ENCODE measurements at places on chromosomes 16 and 17.

DNA sequence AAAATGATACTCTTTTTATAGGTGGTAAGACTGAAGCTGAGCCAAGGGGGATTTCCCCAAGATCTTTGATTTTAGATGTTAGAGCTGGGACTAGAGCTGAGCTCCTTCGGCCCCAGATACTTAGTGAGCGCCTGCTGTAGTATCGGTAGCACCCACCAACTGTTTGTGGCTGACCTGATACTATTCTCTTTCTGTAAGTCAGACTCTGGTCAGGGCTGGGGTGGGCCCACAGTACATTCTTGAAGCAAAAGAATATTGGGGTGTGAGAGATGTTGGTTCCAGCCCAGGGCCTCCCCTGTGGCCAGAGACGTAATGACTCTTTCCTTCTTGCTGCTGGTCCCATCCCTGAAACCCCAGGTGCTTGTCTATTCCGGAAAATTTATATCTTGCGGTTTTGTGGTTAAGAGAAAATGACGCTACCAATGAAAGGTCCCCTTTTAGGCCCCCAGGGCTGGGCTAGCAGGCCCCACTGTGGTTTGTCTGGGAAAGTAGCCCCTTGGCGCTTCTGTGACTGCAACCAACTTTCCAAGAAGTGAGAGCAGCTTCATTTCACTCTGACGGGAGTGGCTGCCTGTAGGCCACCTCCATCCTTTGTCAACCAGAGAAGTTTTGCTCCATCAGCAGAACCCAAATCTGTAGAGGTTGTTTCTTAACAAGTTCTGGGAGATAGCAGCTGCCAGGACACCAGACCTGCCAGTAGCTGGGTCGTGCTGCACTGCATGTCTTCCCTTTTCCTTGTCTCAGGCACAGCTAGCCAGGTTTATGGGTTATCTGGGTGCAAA lies 86.4 kb upstream of the LGALS9 start:
- DNase-seq: no peak

DNA sequence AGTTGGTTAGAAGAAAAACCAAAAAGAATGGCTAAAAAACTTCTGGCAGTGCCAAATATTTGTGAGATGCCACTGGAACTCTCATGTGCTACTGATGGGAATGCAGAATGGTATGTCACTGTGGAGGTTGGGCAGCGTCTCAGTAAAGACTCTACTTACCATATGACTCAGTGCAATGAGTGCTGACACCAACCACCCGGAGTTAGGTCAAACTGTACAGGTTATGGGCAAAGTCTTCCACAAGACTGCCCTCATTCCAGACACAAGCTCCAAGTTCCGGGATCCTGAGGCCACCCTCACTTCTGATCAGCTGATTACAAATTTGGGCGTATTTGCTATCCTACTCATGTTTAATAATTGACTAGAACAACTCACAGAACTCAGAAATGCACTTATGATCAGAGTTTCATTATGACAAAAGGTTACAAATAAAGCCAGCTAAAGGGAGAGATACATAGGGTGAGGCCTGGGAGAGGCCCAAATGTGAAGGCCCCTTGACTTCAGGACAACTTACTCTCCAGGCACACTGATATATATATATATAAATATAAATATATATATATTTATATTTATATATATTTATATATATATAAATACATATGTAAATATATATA lies 114.9 kb downstream of the TRIM37 start:
- peak; percentile 65 for DNase-seq

GRCh38 chr17:32732900-32733299 lies 144.0 kb downstream of the MYO1D start:
- no peak for DNase-seq

- DNase-seq: no peak
These were observed 671.1 kb downstream of the WWOX start for GRCh38 chr16:78770353-78771091.

DNA sequence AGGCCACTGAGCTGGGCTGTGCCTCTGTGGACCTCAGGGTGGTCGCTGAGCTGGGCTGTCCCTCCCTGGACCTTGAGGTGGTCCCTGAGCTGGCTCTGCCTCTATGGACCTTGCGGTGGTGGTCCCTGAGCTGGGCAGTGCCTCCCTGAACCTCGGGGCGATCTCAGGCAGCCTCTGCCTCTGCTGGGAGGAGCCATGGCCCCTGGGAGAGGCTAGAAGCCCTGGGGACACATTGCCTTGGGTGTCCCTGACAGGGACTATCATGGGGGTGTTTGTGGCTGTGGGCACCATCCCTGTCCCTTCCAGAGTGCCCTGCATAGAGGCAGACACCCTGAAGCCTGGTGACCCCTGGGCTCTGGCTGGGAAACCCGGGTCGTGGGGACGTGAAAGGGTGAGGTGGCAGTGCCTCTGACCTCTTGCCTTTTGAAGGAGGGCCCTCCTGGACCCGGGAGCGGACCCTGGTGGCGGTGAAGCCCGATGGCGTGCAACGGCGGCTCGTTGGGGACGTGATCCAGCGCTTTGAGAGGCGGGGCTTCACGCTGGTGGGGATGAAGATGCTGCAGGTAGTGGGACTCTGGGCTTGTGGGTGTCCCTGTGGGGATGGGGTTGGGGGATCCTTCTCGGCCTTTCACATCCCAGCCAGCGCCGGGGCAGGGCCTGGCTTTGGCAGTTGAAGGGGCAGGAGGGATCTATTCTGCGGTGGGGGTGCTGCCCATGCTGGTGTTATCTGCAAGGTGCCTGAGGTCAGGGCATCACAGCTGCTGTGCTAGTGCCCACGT lies 1.8 kb downstream of the NME4 start:
- no peak for DNase-seq

DNA sequence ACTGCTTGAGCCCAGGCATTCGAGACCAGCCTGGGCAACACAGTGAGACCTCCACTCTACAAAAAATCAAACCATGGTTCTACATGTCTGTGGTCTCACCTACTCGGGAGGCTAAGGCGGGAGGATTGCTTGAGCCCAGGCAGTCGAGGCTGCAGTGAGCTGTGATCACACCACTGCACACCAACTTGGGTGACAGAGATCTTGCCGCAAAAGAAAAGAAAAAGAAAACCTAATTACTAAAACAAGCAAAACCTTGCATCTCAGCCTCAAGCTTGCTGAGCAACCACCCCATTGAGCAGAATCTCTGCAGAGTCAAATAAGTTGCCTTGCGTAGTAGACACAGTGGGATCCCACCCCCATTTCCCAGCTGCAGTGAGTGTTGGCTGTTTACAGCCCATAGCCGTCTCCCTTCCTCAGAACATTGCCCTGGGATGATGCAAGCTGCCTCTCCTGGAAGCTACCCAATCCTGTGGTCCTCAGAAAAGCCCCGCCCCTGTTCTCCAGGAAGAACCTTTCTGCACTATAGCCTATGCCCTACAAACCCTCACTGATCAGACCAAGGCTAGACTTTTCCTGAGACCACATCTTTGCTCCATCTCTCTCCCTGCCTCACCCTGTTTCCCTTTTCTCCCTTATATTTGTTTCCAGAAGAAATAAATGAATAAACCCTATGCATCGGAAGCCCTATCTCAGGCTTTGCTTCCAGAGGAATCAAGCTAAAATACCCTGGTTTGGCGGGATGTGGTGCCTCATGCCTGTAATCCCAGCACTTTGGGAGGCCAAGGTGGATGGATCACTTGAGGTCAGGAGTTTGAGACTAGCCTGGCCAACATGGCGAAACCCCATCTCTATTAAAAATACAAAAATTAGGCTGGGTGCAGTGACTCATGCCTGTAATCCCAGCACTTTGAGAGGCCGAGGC lies 16.7 kb upstream of the ERN2 start:
- peak; percentile 35 for DNase-seq

DNA sequence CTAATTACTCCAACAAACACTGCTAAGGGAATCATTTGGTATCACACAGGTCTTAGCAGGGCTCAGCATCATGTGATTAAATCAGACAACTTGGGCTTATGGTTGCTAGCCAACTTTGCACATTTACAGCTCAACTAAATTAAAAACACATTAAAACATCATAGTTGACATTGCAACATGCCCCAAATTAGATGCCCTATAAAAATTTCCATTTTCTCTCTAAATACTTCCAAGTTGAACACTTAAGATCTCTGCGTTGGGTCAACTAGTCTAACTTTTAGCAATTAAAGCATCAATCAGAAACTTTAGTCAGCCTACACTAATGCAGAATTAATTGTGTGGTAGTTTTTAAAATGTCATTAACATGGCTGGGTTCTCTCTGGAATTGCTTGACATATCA lies 12.1 kb downstream of the DNAJC7 start:
- no peak for DNase-seq

GRCh38 chr17:60586288-60586974 lies 13.6 kb upstream of the PPM1D start:
- DNase-seq: no peak

DNA sequence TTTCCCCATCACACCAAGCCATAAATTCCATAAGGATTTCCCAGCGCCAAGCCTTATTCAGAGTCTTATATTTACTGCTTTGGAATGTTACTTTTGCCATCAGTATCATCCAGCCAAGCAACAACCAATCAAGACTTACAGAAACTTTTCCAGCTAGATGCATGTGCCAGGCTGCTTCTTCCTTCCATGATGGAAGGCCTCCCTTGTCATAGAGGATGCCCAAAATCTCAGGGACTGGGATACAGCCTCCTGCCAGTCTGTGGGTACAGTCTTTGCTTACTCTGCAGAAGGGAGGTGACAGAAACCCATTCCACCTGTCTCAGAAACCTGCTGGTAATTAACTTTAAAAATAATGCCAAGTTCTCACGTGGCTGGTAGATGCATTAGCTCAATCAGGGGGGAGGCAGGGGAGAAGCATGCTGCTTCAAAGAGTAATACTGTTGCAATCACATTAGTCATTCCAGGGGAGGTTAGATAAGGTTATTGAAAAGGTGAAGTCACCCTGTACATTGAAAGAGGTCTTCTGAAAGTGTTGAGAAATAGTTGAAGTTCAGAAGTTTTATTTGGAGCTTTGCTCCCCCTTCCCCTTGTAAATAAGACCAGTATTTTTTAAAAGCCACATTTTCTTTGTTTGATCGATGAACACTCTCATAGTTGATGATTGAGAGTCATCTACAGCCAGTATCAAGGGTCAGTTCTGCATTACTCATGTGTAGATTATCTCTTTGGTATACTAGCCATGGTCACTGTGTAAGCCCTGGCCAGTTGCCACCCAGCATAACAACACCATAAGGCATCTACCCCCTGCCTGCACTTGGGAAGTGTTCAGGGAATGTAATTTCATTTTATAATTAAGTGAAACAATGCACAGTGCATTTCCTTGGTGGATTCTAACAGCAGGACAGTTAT lies 22.2 kb downstream of the HLF start:
- peak; percentile 36 for DNase-seq

DNA sequence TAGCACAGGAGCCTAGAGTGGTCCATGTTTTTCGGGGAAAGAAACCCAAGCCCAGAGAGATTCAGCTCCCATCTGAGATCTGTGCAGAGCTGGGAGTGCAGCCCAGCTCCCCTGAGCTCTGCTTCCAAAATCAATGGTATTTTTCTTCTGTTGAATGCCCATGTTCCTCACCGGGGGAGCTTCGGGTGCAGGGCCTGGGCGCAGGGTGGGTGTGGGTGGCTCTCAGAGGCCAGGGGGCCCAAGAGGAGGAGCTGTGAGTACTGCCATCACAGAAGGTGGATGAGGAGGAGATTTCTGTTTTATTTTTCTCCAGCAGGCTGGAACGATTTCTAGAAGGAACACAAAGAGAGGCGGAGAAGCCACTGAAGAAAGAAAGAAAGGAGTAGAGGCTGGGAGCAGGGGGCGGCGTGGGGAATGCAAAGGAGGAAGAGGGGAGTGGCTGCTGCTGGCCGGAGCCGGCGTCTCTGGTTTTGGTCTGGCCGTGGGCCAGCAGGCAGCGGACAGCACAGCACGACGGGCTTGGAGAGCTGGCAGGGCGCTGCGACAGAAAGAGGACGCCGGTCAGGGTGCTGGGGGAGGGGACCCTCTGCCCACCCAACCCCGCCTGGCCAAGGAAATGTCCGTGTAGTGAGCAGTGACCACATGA lies 76.2 kb upstream of the KSR1 start:
- DNase-seq: peak; percentile 27

DNA sequence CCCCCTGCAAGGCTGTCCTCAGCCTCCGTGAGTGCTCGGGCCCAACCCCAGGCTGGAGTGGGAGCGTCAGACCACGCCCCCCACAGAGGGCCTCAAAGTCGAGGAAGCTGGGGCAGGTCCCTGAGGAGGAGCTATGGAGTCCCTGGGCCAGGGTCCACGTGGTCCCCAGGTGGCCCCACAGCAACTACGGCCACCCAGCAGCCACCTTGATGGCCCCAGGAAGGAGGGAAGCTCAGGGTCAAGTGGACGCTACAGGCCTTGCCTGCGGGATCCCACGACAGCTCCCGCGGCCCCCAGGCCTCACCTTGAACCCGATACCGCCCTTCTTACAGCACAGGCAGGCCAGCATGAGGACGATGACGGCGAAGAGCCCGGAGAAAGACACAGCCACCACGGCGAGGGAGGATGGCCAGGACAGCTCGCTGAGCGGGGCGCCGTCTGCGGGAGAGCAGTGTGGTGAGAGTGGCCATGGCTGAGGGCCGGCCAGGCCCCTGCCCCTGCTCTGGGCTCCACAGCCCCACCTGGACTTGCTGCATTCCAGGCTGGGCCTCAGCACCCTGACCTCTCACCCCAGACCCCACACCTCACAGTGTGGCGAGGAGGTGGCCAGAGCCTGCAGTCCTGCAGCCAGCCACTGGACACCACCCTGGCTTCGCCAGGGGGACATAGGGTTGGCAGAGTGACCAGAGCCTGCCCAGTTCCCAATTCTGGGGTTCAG lies 31.1 kb upstream of the PVALEF start:
- no peak for DNase-seq

DNA sequence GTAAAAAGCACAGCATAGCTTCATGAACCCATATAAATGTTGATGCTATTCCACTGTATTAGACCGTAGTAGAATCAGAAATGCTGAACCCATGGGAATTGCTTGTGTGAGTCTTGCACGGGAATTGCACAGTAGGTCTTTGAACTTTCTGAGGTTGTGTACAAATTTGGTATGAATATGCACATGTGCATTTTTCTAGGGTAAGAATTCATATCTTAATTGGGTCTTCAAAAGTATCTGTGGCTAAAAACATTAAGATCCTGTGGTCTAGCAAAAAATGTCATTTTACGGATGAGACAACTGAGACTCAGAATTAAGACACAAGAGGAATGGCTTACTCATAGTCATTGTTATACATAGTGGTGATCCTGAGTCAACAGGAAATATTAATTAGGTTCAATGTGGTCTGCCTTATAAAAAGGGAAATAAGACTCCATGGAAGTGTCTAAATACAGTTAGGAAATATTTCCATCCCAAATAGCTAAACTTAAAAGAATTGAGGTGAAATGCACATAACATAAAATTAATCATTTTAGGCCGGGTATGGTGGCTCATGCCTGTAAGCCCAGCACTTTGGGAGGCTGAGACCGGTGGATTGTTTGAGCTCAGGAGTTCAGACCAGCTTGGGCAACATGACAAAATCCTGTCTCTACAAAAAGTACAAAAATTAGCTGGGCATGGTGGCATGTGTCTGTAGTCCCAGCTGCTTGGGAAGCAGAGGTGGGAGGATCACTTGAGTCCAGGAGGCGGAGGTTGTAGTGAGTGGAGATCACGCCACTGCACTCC lies 22.8 kb downstream of the TAOK1 start:
- peak; percentile 91 for DNase-seq

GRCh38 chr16:4972938-4973587 lies 14.9 kb downstream of the SEC14L5 start:
- DNase-seq: peak; percentile 42

GRCh38 chr16:66948134-66948836 lies 12.8 kb upstream of the CES3 start:
- no peak for DNase-seq
